ENCODE measurements at places on chromosomes 1 and 21.

DNA sequence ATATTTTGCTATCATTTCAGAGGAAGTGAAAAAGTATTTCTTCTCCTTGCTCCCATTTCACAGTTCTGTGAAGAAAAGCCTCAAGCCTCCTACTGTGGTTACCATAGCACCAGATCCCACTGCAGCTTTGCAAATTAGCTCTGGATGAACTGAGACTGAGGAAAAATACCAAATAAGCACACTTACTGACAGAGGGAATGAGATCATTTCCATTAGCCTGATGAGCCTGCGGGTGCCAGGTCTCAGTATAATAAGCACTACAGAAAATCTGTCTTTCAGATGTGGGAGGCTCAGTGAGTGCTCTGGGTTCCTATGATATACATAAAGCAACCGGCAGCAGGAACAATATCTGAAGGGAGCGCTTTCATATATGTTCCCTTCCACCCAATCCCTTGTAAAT, 21.4 kb downstream of the XKR8 start:
- no peak for DNase-seq

DNA sequence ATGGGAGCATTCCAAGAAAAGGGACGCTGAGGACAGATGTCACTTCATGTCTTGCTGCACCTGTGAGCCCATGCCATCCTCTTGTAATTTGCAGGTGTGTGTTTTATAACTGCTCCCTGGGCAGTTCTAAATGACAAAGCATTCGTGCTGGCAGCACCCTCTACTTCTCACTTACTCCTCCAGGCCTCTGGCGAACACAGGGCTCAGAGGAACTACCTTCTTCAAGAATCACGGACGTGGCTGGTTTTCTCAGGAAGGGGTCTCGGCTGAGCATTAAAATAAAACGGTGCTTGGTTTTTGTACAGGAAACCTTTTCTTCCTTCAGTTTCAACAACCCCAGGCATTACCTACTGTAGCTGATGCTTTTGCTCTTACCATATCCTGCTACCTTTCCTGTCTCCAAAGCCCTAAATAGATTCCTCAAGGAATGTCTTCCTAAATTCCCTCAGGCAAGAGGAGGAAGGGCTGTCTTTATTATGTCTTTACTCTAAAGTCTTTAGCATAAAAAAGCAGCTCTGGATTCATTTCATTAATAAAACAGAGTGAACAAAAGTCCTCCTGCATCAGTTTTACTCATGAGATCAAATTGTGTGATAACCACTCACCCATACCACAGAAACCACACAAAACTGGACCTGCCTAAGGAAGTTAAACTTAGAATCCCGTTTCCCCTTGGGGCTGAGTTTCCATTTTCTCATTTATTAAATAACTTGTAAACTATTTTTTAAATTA, 79.0 kb upstream of the MAP10 start:
- DNase-seq, result no peak

DNA sequence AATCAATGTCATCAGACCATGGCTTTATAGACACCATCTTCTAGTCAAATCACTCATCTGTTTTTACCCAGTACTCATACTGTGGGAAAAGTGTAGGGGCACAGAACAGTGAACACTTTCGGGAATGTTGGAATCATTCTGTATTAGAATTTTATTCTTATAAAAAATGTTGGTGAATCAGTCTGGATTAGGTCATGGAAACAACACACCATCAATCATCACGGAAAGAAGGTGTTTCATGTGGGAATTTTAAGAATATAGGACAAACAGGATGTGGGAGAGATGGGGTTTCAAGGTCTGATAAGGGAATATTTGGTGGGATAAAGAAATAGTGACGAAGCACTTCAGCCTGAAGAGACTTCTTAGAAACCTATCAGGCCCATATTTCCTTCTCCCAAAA, 17.3 kb downstream of the GBP1 start:
- no peak for DNase-seq

GRCh38 chr1:100510451-100510850, 27.5 kb upstream of the GPR88 start:
- no peak for DNase-seq
